ENCODE measurements at places on chromosomes 1 and 21.

- no peak for DNase-seq
These were observed 47.4 kb upstream of the ENAH start for GRCh38 chr1:225700164-225700821.

GRCh38 chr1:1333551-1334241 is 2.6 kb downstream of the TAS1R3 start:
- DNase-seq, result no peak

GRCh38 chr1:54517496-54517895 is 30.5 kb upstream of the ACOT11 start:
- DNase-seq, result no peak

DNA sequence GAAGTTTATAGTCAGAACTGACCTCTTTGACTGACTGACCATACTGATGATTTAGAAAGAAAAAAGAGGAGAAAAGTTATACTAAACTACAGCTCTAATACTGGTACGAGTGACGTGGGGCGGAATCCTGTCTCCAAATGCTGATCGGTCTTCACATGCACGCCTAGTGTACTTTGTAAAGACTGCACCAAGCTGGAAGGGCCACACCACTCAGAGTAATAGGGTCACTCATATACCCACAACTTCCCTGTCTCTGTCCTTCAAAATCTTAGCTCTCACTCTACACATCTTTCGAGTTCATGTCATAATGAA is 19.4 kb upstream of the GUCA2A start:
- no peak for DNase-seq

DNA sequence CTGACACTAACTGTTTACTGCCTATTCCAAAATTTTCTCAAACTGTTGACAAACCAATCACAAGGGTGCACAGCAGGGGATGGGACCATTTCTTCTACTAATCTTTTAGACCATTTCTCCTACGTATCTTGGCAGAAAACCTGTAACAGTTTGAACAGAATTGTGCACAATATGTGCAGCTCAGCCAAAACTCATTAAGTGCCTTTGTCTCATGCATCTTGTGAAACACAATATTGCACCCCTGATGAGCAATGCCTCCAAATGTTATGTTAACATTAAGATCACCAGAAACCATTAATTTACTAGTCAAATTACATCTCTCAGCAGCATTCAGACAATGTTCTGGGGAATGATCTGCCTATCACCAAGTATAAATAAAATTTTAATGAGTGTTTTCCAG is 247.5 kb downstream of the NRIP1 start:
- DNase-seq, result no peak

DNA sequence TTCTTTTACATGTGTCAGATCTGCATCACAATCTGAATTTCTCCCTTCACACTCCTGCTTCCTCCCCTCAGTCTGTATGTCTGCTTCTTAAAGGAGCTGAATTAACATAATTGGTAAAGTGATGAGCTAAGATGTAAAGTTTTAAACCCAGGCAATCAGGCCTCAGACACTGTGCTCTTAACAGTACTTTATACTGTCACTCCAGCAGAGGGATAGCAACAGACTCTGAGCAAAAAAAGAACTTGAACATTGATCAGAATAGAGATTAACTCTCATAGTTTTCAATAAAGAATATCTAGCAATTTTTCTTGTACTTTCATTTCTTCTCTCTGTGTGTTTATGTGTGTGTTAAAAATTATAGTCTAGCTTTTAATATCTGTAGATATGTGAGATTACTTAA is 110.3 kb downstream of the DUSP10 start:
- no peak for DNase-seq

GRCh38 chr1:242747233-242747632 is 222.7 kb upstream of the PLD5 start:
- no peak for DNase-seq

DNA sequence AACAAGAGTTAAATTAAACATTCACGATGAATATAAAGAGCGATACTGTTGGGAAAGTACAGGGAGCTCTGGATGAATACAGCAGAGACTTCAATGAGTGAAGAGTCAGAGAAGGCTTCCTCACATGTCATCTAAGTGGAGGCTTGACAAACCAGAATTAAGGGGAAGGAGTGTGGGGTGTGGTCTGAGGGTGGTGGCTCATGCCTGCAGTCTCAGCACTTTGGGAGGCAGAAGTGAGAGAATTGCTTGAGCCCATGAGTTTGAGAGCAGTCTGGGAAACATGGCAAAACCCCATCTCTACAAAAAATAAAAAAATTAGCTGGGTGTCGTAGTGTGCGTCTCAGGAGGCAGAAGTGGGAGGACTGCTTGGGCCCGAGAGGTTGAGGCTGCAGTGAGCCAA is 8.7 kb downstream of the SDHB start:
- DNase-seq, result no peak

GRCh38 chr1:18536915-18537314 is 56.2 kb downstream of the KLHDC7A start:
- no peak for DNase-seq

DNA sequence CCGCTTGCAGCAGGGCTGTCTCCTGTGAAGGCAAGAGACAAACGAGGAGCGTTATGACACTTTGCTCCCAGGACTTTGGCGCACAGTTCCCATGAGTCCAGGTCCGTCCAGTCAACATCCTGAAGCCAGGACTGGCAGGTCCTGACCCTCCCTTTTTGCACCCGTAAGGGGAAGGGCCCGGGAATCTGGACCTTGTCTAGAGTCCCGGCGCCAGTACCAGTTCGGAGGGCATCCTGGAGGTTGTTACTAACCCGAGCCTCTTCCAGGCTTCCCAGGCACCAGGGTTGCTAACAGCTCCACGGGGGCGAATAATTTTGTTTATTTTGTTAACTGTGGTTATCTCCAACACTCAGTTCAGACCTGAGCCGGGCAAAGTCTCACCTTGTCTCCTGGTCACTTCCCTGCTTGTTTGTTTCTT is 682 bp upstream of the RWDD3 start:
- peak; percentile 23 for DNase-seq

DNA sequence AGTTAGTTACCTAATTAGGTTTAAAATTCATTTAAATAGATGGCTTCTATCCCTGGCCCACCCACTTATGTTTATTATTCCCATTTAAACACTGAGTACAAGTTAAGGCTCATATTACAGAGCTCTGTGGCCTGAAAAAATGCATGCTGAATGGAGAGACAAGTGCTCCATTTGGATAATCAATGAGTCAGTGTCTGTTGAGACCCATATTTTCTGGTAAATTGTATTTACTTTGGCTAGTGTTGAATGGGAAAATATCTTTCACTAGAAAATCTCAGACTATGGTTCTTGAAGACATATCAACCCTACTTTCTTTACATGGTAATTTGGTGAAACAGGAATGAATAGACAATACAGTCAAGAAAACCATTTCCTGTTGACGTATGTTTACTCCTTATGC is 356.0 kb downstream of the S1PR1 start:
- DNase-seq, result no peak

DNA sequence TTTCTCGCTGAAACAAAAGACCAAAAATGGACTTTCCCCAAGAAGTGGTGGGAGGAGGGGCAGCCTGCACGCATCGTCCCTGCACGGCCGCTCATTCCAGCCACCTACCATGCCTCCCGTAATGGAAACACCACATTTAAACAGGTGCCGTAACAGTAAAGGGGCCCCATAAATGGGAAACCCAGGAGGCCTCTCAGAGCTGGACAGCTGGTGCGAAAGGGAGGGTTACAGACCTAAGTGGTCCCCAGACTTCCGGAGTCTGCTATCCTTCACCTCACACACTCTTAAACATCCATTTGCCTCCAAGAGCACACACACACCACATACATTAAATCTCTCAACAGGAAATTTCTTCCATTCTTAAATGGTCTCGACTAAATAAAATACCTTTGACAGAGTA is 120.7 kb upstream of the SOD1 start:
- DNase-seq, result no peak

DNA sequence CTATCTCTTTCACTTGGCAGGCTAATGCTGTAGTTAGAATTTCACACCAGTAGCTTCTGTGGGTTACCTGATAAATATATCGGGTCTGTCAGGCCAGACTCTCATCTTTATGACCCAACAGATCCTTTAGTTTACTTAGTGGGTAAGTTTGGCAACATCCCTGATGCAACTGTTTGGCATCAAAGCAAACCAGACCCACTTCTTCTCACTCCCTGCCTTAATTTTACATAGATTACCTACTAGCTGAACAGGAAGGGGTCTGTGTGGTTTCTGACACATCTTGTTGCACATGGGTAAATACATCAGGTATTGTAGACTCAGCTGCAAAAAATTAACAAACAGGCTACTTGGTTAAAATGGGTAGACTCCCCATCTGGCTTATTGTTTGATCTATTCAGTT is 3.2 kb upstream of the GUK1 start:
- no peak for DNase-seq

DNA sequence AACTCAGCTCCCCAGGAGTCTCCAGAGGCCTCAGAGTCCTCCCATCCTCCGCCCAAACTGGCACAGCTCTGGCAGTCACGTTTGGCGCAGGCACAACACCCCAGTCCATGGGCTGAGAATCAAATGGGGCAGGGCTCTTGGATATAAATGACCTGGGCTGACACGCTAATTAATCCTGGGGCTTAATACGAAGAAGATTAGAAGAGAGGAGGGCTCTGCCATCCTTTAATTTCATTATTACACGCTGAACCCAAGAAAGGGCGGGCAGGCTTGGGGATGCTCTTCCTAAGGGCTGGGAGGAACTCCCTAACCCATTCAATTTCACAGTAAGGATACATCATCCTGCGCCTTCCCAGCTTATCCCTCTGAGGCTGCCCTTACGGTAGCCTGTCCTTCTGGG is 2.4 kb downstream of the GRIK3 start:
- DNase-seq, result no peak

- no peak for DNase-seq
These were observed 319.0 kb upstream of the SNX7 start for GRCh38 chr1:98342566-98342965.

GRCh38 chr1:25110485-25110884 is 121.8 kb downstream of the SYF2 start:
- DNase-seq, result no peak

GRCh38 chr1:46535063-46535462 is 16.4 kb downstream of the KNCN start:
- no peak for DNase-seq

GRCh38 chr21:25625036-25625435 is 14.0 kb upstream of the JAM2 start:
- DNase-seq, result no peak

Measured in breast epithelium (tissue), 4 donors.